GM12864 (cell line): ENCODE measurements at places on chromosomes 13 and 19.

- no peak for DNase-seq
These were observed 4.9 kb upstream of the LMTK3 start for GRCh38 chr19:48516536-48516935.

- no peak for DNase-seq
These were observed 440.8 kb downstream of the TDRD3 start for GRCh38 chr13:60837806-60838205.

DNA sequence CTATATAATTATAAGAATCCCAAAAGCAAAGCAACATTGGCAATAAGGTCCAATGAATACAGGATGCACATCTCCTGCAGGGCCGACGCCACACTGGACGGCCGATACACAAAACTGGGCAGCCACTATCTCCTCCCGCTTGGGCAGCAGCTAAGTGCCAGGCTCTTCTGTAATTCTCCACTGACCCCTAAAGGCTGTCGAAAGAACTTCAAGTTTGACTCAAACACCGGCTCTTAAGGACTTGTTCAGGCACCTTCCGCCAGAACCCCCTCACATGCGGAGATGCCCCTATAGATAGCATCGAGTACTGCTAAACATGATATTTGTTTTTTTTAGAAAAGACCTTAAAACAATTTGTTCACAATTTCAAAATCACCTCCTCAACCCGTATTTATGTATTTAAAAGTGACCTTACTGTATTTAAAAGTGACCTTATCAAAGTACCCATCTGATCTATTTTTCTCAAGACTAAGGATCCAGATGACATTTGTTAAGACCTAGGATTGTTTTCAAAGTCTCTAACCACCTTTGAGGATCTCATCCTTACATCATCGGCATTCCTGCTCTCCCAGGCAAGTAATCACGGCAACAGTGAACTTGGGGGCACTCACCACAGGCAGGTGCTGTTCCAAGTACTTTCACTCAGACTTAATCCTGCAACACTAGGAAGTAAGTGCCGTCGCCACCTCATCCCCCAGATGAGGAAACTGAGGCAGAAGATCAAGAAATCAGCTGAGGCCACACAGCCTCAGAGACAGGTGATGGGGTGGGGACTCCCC is 77.8 kb downstream of the TUBGCP3 start:
- no peak for DNase-seq

- DNase-seq = no peak
These were observed 111.5 kb downstream of the DNAJC15 start for GRCh38 chr13:43134868-43135267.

DNA sequence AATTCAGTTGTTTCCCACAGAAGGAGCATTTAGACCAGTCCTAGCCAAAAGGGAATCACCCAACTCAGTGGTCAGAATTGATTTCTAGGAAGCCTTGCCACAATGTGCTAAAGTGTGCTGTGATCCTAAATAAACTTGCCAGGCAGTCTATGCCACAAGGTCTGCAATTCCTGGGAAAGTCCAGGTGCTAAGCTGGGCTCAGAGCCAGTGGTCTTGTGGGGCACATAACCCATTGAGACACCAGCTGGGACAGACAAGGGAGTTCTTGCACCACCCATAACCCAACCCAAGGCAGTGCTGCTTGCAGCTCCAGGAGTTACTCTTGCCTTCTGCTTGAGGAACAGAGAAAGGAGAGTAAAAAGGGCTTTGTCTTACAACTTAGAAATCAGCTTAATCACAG is 489.5 kb upstream of the SPRY2 start:
- no peak for DNase-seq

- no peak for DNase-seq
These were observed 1272.1 kb upstream of the PCDH20 start for GRCh38 chr13:62687732-62688131.

GRCh38 chr19:2729943-2730818 is 9.0 kb upstream of the DIRAS1 start:
- DNase-seq = no peak

GRCh38 chr13:80680786-80681366 is 339.9 kb upstream of the SPRY2 start:
- no peak for DNase-seq

DNA sequence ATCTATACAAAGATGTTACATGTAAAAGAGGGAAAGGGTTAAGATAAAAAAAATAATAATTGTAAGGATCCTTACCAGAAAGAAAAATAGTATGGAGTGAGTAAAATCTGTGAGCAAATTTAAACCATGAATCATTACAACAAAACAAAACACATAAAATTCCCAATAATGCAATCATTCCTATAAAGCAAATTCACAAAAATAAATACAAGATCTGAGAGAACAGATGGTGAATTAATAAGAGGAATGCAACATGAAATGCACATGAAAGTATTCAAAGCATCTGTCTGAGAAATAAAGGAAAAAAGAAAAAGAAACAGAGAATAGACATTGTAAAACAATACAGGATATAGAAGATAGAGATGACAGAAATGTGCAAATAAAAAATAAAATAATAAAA is 681.5 kb upstream of the KLHL1 start:
- no peak for DNase-seq

DNA sequence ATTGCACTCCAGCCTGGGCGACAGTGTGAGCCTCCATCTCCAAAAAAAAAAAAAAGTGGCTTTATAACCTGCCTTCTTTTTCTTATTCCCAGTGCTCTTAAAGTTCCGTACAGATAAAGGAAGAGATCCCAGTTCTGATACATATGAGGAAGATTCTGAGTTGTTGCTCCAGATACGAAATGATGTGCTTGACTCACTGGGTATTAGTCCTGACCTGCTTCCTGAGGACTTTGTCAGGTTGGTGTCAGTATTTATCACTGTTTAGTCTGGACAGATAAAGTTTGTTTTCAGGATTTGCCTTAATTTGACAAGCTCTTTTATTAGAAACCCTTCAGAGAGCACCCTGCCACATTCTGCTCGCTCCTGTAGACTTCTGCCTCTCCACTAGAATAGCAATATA is 33.9 kb downstream of the BBC3 start:
- DNase-seq = no peak

DNA sequence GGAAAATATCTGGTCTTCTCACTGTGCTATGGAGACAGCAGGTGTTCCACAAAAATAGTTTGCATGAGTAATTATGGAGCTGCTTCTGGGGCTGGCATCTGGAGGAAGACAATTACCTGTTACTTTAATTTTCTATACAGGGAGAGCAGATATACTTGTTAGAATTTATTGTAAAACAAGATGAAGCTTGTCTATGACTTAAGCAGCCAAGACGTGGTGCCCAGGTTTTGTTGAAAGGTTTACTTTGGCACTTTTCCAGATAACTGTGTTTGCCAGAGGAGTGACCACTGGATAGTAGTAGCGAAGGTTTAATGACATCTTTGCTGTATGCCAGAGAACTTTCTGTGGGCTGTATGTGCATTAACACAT is 134.5 kb upstream of the KL start:
- no peak for DNase-seq

DNA sequence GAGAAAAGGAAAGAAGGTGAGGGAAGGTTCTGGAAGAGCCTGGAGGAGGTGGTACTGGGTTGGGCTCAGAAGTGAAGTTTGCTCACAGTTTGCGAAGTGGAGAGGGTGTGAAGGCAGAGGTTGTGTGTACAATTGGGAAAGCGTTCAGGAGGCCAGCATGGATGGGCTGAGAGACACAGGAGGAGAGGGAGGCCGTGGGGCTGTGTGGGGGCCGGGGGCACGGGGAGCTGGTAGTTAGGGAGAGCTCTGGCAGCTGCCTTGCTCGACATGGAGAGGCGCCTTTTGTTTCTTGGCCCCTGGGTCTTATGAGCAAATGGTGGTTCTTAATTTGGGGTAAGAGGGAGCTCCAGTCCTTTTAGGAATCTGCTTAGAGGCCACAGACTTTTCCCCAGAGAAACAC is 16.7 kb downstream of the BICRA start:
- DNase-seq = no peak

GRCh38 chr19:28948026-28948425 is 264.9 kb downstream of the UQCRFS1 start:
- DNase-seq = no peak

GRCh38 chr13:97521726-97522125 is 87.8 kb downstream of the RAP2A start:
- DNase-seq = no peak

DNA sequence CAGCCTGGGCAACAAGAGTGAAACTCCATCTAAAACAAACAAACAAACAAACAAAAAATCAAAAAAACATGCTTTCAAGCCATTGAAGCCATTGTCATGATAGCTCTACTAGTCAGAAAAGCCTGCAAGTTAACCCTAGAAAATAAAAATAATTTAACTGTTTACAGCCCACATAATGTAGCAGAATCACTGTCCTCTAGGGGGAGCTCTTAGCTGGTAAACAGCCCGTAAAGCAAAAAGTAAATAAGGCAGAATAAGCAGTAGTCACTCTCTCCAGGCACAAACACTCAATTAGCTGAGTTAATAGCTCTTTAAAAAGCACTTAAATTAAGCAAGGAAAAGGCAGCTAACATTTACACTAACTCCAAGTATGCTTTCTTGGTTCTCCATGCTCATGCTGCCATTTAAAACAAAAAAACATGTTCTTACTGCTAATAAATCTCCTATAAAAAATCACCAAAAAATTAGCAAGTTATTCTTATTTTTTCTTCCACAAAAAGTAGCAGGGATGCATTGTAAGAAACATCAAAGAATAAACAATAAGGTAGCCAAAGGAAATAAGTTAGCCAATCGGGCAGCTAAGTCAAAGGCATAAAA is 11.3 kb downstream of the LILRB4 start:
- peak; percentile 45 for DNase-seq

- no peak for DNase-seq
These were observed 15.1 kb downstream of the PABPC3 start for GRCh38 chr13:25110956-25111584.

GRCh38 chr13:90108547-90108946 is 1238.9 kb upstream of the MIR17HG start:
- DNase-seq = no peak

DNA sequence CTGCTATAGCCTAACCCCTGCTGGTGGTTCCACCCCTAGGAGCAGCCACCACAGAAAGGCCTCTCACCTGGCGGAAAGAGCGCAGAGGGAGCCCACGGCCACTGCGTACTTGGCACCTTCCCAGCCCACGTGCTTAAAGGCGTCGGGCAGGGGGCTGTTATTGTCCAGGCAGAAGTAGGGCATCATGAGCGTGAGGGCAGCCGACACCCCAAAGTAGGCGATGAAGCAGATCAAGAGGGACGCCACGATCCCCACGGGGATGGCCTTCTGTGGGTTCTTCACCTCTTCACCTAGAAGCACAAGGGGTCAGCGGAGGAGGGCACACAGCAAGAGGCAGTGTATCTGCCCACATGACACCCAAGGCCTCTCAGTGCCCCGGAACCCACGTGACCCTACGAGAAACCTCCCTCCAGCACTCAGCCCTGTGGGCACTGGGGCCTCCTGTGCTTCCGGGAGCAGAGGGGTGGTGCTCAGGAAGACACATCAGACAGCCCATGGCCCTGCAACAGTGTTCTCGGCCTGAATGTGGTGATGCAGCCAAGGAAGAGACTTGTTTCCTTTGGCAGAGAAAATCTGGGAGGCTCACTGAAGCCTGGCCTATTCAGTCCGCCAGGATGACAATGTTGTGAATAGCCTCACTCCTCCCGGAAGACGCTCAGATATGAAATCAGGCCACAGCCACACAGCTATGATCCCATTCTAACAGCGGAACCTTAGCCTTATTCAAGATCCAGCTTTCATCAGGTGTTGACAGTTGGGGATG is 72.1 kb downstream of the SLC7A1 start:
- DNase-seq = no peak

GRCh38 chr19:51359294-51359693 is 6.9 kb downstream of the ETFB start:
- no peak for DNase-seq

DNA sequence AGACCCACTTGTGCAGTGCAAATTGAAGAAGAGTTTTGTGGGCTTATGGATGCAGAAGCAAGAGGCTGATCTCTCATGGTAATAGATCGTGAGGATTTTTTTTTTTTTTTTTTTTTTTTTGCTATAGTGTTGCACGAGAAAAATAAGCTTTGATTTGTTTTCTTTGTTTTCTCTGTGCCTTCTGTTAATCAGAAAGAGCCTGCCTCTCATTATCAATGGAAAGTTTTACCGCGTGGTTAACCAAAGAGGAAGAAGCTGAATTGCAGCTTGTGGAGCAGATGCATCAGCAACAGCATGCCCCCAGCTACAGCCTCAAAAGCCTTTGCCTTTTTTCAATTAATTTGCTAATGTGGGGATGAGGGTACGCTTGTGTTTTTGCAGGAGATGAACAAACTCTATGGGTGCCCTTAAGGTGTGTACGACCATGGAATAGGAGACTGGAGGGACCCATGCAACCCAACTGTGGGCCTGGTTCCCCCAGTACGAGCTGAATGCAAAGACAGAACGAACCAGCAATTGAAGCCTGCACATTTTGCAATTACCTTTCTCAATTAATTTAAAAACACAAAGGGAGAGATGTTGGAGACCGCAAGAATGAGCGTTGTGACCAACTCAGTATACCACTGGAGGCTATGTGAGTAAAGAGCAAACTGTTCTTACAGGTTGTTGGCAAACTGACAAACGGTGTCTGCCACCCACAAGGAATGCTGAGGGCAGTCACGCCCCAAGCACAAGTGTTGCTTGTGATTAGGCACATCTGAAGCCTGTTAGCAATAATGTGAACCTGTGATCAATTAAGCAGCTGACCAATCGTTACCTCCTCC is 58.6 kb upstream of the SPRY2 start:
- no peak for DNase-seq

DNA sequence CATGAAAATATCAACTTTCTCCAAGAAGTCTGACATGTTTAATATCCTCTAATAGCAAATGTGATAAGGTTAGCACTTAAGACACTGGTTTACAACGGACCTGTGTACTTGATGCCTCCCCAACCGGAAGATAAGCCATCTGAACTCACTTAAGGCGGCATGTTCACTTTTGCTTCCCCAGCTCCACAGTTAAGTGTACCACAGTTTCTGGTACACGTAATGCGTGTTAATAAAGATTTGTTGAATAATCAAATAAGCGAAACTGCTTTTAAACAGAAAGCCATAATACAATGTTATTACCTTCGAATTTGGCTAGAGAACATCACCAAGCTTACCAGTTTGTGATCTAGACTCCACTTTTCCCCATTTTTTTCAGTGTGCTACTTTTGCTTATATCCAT is 1.4 kb upstream of the PAN3 start:
- DNase-seq = no peak

GRCh38 chr13:50450279-50450678 is 393.2 kb downstream of the DLEU7 start:
- no peak for DNase-seq
